GM10248 (cell line): ENCODE measurements at places on chromosomes 11 and 22.

DNA sequence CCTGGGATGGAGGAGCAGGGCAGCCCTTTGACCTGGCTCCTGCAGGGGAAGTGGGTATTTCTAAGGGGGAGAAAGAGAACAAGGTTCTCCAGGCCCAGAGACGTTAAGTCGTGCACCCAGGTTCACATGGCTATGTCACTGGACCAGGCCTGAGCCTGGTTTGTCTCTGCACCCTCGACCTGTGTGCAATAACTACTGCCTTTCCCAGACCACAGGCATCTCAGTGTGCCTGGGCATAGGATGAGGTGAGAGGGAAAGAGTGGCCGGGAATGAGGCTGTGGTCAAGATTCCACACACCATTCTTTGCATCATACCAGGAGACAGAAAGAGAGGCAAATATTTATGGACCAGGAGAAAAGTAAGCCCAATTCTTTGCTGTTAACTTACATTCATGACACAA is 66.8 kb downstream of the PRR5L start:
- DNase-seq = no peak

- DNase-seq = no peak
Observed at GRCh38 chr11:78834886-78835285, 260.2 kb upstream of the NARS2 start.

DNA sequence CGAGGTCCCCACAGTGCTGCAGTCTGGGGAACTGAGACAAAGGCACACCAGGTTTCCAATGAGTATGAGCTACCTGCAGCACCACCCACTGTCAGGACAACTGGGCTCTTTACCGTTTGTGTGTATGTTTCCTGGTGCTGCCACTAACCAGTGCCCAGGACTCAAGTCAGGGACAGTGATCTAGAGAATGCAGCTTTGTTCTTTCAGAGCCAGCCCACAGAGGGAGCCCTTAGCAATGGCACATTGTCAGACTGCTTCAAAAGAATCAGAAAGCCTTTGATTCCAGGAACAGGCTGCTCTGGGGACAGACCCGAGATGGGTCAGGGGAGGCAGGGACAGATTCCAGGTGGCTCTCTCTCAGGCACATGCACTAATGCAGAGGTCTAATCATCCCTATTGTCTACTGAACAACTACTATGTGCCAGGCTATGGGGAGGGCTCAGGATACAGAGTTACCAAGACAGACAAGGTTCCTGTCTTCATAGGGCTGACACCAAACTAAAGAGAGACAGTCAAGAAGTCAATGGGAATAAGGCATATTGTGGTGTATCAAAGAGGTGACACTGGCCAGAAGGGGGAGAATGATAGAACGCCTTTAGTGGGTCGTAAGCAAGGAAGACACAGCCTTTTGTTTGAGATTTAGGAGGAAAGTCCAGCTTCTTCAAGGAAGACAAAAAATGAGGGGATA is 103.7 kb downstream of the VPREB1 start:
- DNase-seq = no peak

GRCh38 chr11:31814176-31814868 is 3.2 kb upstream of the PAX6 start:
- DNase-seq = peak; percentile 22

GRCh38 chr11:20060181-20060580 is 100.1 kb downstream of the DBX1 start:
- DNase-seq = no peak

DNA sequence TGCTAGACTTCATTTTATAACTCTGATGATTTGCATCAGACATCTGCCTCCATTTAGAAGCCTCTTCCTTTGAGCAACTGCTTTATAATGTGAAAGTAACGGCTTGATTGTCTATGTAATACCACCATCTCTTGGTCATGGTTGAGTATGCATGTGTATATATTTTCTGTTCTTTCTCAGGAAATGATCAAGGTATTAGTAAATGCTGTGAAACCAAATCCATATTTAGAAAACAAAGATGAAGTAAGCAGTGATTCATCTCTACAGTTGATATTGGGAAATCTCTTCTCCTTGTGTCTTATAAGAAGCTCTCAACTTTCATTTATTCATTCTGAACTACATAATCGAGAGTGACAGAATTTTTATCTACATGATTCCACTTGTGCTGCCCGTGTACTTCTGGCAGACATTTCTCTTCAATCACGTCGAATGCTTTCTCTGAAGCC is 104.6 kb upstream of the ANO3 start:
- peak; percentile 24 for DNase-seq

- no peak for DNase-seq
Observed at GRCh38 chr11:17707830-17708229, 11.5 kb upstream of the MYOD1 start.

- DNase-seq = no peak
Observed at GRCh38 chr11:116600930-116601329, 171.9 kb downstream of the BUD13 start.

GRCh38 chr11:13983081-13983751 is 20.7 kb downstream of the SPON1 start:
- DNase-seq = no peak
